ENCODE measurements at places on chromosomes 3 and 15.

- no peak for DNase-seq
Observed at GRCh38 chr3:162517110-162517509, 1020.5 kb downstream of the OTOL1 start.

GRCh38 chr3:162491952-162492351 is 995.3 kb downstream of the OTOL1 start:
- no peak for DNase-seq

DNA sequence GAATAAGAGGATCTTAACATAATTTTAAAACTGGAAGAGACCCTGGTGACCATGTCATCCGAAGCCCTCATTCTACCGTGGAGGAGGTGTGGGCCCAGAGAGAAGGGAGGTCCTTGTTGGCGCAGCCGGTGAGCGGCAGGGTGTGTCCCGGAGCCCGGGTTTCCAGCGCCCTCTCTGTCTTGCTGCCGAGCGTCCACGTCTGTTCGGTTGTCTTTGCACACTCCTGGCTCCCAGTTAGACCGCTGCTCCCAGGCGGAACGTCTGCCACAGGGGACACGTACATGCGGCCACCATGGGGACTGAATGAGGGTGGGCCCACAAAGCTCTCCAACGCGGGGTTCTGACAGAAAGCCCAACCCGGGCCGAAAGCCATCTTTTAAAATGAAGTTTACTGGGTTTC is 6.6 kb upstream of the MUC4 start:
- no peak for DNase-seq

GRCh38 chr15:66474135-66474534 is 23.4 kb downstream of the SNAPC5 start:
- DNase-seq = no peak

DNA sequence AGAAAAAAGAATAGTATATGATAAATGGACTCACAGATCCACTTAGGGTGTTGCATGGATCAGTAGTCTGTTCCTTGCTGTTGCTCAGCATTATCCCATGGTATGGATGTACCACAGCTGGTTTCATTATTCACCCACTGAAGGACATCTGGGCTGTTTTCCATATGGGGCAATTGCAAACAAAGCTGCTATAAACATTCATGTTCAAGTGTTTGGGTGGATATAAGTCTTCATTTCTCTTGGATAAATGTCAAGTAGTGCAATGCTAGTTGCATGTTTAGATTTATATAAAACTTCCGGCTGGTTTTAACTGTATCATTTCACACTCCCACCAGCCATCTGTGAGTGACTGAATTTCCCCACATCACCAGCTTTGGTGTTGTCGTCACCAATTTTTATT is 137.7 kb downstream of the ASB7 start:
- no peak for DNase-seq

DNA sequence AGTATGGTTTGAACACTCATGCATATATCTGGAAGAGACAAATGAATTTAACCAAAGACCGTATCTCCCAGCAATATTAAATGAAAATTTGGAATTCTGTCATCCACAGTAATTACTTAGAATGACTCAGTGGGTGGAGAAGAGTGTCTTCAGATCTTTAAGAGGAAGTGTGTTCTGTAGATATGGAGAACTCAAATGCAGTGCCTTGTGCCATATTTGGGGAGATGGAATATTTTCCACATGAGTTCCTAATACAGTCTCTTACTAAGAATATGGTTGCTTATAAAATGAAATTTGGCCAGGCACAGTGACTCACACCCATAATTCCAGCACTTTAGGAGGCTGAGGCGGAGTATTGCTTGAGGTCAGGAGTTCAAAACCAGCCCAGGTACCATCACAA is 40.5 kb downstream of the ANO10 start:
- no peak for DNase-seq

DNA sequence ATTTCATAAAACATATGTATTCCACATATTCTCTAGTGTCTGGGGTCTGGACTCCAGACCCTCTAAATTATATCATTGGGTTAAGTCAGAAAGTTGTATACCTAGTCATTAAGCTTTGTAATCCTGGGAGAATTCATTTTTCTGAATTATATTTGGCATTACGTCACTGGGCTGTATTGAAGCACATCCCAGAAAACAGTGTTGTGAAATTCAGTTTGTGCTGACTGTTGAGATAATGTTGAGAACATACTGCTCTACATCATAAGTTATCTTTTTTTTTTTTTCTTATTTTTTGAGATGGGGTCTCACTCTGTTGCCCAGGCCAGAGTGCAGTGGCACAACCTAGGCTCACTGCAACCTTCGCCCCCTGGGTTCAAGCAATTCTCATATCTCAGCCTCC is 153.1 kb upstream of the STT3B start:
- DNase-seq = no peak

DNA sequence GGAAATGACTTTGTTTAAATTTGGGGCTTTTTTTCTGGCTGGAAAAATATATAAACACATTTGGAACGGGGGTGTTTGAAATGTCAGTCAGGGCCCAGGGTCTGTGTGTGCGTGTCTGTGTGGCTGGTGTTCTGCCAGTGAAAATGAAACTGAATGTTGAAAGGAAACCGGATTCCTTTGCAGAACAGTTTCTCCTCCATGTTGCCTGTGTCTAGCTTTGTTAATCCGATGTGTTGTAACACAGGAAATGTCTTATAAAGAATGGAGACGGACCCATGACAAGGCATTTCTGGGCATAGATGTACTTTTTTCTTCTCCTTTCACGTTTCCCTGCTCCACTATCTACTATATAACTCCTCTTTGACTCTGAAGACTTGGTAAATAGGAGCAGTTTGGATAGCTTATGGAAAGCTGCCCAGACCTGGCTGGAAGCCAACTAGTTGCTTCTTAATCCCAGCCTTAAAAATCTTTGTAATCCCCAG is 2.8 kb downstream of the SQOR start:
- no peak for DNase-seq

- DNase-seq = no peak
Observed at GRCh38 chr3:77513542-77513941, 473.6 kb downstream of the ROBO2 start.

- DNase-seq = no peak
Observed at GRCh38 chr3:98709441-98709840, 53.7 kb upstream of the ST3GAL6 start.

GRCh38 chr15:96619174-96619573 is 288.7 kb downstream of the NR2F2 start:
- DNase-seq = no peak

DNA sequence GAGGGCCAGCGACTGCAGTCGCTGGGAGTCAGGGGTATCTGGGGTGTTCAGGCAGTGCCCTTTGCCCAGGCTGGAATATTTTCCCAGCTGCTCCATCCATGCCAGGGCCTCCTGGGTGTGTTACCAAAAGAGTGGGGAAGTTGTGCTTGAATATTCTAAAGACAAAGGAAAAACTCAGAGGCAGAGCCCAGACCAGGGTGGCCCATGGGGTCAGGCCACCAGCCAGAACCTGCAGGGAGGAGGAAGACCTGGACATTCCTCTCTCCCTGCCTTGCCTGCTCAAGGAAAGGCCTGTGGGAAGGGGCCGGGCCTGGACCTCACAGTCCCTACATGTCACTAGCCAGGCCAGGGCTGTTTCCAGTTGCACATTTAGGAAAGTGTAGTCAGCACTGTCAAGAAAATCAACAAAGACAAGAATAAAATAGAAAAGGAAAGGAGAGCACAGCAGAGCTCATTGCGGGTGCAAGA is 16.0 kb upstream of the KLF15 start:
- DNase-seq = no peak
